ENCODE measurements at places on chromosomes 3 and 15.

DNA sequence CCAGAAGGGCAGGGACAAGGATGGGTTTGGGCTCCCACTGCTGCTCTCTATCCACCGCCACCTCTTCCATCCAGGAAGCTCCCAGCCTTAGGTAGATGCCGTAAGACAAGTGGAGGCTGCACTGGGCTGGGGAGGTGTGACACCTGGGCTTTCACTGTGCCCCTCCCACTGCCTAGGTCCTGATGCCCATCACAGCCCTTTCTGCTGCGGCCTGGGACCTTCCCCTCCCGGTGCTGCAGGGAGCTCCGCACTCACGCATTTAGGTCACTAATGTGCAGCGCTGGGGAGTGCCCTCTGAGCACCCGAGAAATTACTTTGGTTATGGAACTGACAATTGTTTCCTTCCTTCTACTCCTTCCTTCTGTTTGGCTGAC lies 850 bp downstream of the LTF start:
- DNase-seq, result no peak

DNA sequence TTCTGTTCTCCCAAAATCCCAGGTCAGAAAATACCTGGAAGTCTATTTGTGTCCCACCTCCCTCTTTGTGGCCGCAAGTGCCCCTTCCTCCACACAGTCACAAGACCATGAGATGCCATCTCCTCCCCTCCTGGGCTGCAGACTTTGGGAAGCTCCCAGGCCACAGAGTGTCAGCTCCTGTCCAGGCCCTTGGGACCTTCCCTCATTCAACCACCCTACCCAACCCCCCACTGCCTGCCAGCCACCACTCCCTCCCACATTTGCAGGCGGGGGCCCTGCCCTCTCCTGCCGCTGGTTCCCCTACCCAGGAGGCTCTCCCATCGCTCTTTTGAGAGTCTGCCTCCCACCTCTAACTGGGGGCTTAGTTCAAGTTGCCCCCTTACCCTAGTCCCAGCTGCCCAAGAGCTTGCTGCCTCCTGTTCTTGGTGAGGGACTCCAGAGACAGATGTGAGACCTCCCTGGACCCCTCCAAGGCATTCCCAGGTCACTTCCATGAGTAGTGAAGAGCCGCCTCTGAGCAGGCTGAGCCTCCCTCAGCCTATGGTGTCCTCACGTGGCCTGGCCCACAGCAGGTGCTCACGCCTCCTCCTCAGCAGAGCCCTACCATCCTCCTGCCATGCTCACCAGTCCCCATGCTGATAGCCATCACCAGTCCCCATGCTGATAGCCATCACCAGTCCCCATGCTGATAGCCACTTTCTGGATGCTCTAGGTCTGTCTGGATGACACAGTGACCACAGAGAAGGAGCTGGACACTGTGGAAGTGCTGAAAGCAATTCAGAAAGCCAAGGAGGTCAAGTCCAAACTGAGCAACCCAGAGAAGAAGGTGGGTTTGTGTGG lies 15.9 kb upstream of the STAB1 start:
- no peak for DNase-seq

DNA sequence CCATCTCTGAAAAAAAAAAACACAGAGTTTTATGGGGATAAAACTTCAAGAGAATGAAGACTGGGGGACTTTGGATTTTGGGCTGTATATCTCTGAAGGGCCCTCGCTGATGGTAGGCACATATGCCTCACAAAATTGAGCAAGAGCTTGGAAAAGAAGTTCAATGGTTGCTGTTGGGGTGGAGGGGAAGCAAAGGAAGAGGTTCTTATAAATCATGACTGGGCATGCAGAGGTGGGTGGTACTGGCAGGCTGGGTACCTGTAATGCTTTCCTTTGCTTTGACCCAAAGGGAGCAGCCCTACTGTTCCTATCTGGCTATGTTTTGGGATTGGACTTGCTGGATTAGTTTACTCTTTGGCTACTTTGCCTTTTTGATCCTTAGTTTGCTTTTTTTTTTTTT lies 6.0 kb upstream of the RTP1 start:
- DNase-seq, result no peak

DNA sequence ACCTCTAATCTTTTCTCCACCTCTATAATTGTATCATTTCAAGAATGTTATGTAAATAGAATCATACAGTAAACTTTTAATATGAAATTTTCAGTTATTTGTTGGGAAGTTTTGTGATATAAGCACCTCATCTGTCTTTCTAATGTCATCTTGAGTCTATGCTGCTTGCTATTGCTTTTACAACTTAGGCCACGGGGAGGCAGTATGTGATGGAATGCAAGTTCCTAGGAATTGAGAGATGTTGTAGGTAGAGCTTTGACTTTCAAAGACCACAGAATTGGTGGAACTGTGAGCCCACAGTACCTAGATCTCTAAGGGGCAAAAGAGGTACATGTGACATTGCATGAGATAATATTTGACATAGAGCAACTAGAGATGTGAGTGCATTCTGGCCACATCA lies 328.3 kb downstream of the MFSD1 start:
- peak; percentile 20 for DNase-seq

DNA sequence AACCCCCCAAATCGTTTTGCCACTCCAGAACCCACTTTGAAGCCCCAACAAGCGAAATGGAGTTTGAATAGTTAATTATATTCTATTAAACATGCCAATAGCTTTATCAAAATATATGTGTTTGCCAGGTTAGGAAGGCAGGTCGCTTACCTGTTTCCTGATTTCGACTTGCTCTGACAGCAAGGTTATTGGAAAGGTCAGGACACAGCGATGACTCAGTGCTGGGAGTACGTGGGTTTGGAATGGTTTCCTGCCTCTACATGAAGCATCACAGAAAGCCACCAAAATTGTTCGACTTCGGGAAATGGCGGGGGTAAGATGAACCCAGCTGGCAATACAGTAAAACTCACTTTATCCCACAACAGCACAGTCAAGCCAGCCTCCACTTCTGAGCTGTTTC lies 135.6 kb upstream of the ABI3BP start:
- peak; percentile 32 for DNase-seq

DNA sequence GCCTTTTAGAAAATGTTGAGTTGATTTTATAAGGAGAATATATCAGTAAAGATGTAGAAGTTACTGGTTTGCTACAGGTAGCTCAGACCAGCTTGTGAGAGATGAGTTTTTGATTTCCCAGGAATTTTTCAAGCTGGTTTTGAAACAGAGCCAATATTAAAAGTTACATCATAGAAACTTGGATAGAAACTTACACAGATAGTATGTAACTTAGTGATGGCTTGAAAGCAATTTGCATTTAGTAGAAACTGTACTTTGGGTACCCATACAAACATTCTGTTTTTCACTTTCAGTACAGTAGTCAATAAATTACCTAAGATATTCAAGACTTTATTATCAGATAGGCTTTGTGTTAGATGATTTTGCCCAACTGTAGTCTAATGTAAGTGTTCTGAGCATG lies 93.4 kb downstream of the RBMS3 start:
- DNase-seq, result no peak

DNA sequence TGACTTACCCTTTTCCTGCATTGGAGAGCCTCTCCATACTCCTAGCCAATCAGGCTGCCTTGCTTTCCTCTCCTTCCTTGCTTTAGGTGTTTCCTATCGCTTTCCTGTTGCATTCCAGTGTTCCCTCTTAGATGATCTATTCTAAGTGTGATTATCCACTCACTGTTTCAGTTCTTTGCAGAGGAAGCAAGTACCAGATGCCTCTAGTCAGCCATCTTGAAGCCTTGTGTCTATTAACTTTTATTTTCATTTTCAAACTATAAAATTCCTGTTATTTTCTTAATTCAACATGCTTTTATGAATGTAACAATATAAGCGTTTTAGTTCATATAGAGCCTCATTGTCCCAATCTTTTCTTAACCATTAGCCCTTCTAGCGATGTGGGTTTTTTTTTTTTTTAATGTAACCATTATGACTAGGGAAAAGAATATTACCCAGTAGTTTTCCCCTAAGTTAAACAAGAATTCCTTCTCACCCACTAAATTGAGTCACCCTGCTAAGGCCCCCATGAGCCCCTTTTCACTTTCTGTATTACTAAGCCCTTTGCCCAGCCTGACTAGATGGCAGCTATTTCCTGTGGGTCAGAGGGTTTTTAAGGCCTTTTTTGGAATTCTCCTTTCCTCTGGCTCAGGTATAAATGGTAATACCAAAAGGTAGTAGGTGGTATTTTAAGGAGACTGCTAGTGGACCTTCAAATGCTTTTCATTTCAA lies 229.4 kb upstream of the CTNNB1 start:
- peak; percentile 58 for DNase-seq

DNA sequence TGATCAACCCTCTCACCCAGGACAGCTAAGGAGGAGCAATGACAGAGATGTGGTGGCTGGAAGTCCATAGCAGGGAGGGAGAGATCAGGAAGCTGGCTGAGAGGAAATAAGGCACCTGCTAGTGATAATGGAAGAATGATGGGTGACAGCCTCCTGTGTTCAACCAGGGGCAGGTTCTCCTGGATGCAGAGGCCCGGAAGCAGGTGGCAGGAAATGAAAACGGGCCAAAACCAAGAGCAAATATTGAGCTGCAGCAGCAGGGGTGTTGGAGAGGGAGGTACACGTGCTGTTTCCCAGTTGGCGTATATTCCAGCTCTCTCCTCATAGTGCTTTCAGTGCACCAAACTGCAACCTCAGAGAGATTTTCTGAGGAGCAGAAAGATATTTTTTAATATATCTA lies 213.4 kb upstream of the TBL1XR1 start:
- DNase-seq, result no peak

DNA sequence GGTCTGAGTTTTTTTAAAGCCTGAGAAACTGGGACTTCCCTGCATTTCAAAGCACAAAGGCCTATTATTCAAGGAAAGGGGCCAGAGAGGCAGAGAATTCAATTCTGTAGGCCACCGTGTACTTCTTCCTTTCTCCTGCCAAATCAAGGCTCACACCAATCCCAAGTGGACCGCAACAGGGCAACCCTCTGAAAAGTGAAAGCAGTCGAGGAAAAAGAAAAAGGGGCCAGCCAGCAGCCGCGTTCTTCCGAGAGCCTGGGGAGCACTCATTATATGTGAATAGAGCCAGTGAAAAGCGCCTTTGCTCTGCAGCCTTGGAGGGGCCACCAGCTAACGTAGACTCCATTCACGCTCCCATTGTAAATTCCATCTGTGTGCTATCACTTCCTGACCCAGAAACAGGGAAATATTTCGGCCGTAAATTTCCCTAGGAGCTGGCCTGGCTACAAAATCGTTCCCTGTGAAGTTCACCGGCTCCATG lies 45.9 kb upstream of the THUMPD3 start:
- DNase-seq, result peak; percentile 71

DNA sequence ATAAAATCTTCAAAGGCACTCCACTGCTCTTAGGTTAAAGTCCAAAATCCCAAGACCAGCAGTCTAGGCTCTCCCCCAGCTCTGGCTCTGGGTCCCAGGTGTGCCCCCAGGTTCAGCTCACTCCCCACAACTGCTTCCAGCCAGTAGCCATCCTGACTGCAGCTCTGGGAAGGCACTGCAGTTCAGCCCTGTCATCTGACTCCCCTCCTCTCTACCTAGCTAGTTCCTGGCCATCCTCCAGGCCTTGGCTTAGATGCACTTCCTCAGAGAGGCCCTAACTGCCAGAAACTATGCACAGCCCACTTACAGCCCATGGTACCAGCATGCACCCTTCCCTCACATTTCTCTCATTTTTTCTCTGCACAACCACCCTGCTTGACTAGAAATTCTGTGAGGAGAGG lies 25.5 kb downstream of the TBC1D2B start:
- DNase-seq, result no peak

- DNase-seq, result peak; percentile 48
Observed at GRCh38 chr15:71251584-71252043, 136.3 kb downstream of the THSD4 start.

DNA sequence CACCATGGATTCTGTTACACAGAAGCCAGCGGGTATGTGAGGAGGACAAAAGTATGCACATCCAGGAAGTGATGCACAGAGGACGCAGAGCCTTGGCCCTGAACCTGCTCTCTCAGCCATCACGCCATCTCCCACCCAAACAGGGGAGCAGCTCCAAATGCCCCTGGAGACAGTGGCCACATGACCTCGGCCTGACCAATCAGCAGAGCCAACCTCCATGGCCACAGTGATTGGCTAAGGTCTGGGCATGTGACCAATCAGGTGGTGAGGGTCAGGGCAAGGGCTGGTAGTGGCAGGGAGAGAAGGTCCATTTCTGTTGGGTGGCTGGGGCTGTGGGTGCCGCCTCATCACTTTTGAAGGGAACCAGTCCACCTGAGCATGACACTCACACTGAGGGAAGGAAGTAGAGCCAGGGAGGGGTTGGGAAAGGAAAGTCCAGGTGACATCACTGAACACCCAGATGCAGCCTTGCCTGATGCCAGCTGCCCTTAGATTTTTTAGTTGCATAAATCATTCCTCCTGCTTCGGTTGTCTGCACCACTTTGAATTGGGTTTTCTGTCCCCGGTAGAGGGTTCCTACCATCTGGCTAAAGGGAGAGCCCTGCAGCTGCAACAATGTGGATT lies 70.3 kb upstream of the IQSEC1 start:
- DNase-seq, result no peak

Data from ELR (cell line).